ENCODE measurements at places on chromosomes 13 and 19. TPM values are rescaled to one million over a fixed set of nuclear protein-coding genes. Genes with fewer than 3 reads are reported as not detected.

DNA sequence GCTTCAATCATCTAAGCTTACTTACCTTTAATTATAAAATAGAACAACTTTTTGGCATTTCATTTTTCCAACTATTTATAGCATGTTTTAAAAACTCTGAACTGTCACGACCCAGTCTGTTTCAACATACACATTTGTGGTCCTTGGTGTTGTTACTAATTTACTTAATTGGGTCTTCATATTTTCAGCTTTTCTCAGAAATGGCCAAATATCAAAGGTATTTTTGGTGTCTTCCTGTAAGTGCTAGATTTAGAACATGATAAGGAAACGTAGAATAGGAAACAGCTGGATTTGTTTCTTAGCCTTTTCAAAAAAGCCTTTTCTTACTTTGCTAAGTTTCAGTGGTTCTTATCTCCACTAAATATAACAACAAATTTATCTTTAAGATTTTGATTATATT lies 11.4 kb downstream of the LPAR6 start:
- DNase-seq = no peak

DNA sequence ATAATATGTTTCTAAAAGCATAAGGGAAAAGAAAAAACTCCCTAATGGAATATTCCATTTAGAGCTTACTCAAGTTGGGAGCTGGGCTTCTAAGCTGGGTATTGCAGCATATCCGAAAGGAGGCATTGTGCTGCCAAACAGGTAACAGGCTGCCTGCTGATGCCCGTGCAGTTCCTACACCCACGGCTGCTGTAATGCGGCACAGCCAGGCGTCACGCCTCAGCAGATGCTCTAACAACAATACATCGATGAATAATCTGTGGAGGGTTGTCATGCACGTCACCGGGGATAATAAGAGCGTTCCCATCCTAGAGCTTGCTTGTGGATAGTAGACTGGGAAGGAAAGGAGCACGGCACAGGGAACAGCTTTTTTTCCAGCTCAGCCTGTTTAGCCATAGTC lies 1582.1 kb upstream of the SLC10A2 start:
- DNase-seq = no peak

- no peak for DNase-seq
These were observed 194.4 kb downstream of the GGACT start for GRCh38 chr13:100394005-100394695.

- peak; percentile 37 for DNase-seq
These were observed 85.0 kb upstream of the UBL3 start for GRCh38 chr13:29935309-29935981.

- no peak for DNase-seq
These were observed 24.0 kb downstream of the MPND start for GRCh38 chr19:4367336-4367723.

GRCh38 chr19:55116232-55116858 lies 1.1 kb downstream of the PPP1R12C start:
- DNase-seq = peak; percentile 64

GRCh38 chr13:99237981-99238662 lies 20.1 kb downstream of the GPR18 start:
- DNase-seq = no peak

The KRI1 gene
- 12.9 TPM for total RNA-seq

The CYP2F1 gene
- not detected for total RNA-seq

The SOX1 gene
- 0.08 TPM for total RNA-seq
